Activated T-helper 1 cell treated with anti-CD3 and anti-CD28 coated beads, Interleukin-12 subunit alpha, Interleukin-12 subunit beta, Interleukin-2, Interleukin-4 antibody, amounts not matched to agents 30 ng/mL and 10 ng/mL and 1 ng/mL, durations not matched to agents 14 hours and 24 hours and 36 hours (primary cell): ENCODE measurements at places on chromosomes 1 and 21. TPM values are rescaled to one million over a fixed set of nuclear protein-coding genes. Genes with fewer than 3 reads are reported as not detected.

DNA sequence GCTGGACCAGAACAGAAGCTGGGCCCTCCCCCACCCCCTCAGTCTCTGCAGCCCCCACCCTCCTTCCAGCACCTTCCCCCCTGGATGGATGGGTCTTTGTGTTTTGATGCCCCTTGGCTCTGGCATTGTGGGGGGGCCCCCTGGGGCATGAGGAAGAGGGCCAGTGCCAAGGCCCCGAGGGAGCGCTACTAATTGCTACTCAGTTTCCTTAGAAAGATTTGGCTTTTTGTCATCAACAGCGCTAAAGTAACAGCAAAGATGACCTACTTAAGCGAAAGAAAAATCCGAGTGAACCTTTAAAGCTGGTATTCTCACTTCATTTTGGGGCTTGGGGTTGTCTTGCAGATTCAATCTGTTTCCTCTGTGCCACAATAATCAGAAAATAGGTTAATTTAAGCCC, 63.5 kb downstream of the SKI start:
- DNase-seq: no peak

- DNase-seq: no peak
Observed at GRCh38 chr1:66492424-66492823, 41.5 kb upstream of the SGIP1 start.

- no peak for DNase-seq
Observed at GRCh38 chr21:42747746-42748351, 94.4 kb downstream of the PDE9A start.

- DNase-seq: no peak
Observed at GRCh38 chr1:8659593-8659992, 157.8 kb downstream of the RERE start.

Gene NBPF26
- 6.2 and 7.2 TPM in 2 replicates for total RNA-seq

Gene CELSR2
- total RNA-seq: 4.1 and 4.9 TPM in 2 replicates

GRCh38 chr1:67646145-67647035, 38.6 kb upstream of the GADD45A start:
- no peak for DNase-seq

GRCh38 chr1:33640114-33640660, 167.7 kb downstream of the ZSCAN20 start:
- DNase-seq: no peak

Gene INTS3
- total RNA-seq: 57.0 and 57.3 TPM in 2 replicates

Gene PDIK1L
- total RNA-seq: 15.5 and 18.9 TPM in 2 replicates

Gene OR2L3
- not detected in 2 replicates for total RNA-seq

Gene NTNG1
- not detected in 2 replicates for total RNA-seq

Gene HSPA6
- 0.59 and 0.99 TPM in 2 replicates for total RNA-seq

GRCh38 chr1:53725238-53725689, 13.7 kb downstream of the GLIS1 start:
- DNase-seq: no peak

GRCh38 chr1:12778907-12779306, 5.4 kb downstream of the PRAMEF12 start:
- DNase-seq: no peak

Gene FCAMR
- total RNA-seq: not detected in 2 replicates

Gene GSTM3
- total RNA-seq: 10.1 and 11.0 TPM in 2 replicates

DNA sequence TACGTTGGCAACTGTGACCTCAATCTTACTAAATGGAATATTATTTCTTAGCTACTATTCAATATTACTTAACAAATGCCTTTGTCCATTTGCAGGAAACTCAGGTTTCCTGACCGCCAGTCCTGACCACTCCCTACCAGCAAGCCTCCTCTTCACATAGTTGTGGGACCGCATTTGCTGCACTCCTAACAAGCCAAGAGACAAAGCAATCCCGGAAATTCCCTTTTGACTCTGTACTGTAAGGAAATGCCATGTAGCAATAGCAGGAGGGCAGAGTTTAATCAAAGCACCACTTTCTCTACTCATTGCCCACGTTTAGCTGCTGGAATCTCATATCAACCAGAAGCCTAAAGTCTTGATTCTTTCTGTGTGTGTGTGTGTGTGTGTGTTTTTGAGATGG, 28.1 kb upstream of the ACBD6 start:
- DNase-seq: no peak

DNA sequence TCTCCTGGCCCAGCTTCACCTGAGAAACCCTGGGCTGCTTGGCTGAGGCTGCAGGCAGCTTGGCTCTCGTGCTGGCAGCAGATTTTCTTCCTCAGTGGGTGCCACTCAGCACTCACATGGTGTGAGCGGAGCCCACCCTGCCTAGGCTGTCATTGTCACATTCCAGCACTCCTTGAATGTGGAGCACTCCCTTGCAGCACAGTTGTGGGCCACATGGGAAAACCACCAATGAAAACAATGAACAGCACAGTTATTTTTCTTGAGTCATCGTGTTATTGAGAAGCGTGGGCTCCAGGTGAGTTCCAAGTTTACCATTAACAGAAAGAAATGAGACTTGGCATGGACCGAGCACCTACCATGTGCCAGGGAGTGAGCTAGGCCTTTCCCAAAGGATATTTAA, 27.2 kb upstream of the TRIM67 start:
- no peak for DNase-seq

Gene TMPRSS2
- total RNA-seq: not detected in 2 replicates

DNA sequence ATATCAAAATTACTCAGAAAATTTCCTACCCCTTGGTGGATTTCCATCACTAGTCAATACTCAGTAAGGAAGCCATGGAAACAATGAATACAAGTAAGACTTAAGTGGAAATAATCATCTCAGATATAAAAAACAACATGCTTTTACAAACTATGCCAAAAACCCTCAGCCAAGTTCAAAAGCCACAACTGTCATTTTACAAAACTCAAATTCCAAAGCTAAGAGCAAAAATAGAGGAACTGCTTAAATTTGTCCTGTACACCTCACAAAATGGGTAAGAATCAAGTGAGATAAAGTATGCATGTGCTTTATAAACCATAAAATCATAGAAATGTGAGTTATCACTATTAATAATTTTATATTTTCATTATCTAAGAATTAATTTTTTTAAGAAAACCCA, 9.6 kb downstream of the TMCO1 start:
- DNase-seq: no peak

- no peak for DNase-seq
Observed at GRCh38 chr21:34938089-34938764, 110.9 kb downstream of the RUNX1 start.

GRCh38 chr1:30284728-30285475, 438.5 kb downstream of the MATN1 start:
- no peak for DNase-seq

GRCh38 chr1:187129132-187129531, 300.4 kb downstream of the PLA2G4A start:
- no peak for DNase-seq

Gene DNAJB4
- 10.2 and 10.3 TPM in 2 replicates for total RNA-seq

DNA sequence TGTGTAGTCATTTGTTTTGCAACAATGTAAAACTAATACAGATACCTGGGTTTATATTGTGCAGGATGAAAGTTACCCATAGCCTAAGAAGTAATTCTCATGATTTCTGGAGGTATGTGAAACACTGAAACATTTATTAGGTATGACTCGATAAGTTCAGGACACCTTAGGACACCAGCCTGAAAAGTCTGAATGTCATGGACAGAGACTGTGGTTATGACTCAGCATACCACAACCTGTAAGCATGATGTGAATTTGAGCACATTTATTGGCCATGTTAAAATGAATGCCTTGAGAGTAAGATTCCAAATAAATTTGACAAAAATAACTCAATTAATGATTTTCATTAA, 1471.7 kb upstream of the B3GALT2 start:
- DNase-seq: no peak

Gene PLEKHO1
- total RNA-seq: 27.1 and 35.4 TPM in 2 replicates

GRCh38 chr1:162062542-162063015, 6.9 kb upstream of the NOS1AP start:
- no peak for DNase-seq

- DNase-seq: no peak
Observed at GRCh38 chr1:46204406-46204742, 1.2 kb downstream of the LURAP1 start.

DNA sequence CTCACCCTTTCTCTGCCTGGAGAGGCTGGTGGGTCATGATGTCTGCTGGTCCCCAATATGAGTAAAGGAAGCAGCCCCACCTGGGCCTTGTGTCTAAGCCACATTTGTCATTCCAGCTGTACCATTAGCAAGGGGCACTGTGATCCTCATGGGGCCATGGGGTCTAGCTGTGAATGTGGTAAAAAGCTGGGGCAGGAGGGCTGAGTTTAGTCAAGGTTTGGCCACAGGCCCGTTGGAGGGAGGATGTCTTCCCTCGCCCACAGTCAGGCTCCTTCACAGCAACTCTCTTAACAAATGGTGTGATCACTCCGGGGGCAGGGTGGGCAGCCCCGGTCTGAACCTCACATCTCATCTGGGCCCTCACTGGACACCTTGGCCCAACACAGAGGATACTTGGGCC, 115.4 kb downstream of the DMRTB1 start:
- no peak for DNase-seq

- DNase-seq: no peak
Observed at GRCh38 chr1:64675718-64676345, 69.0 kb upstream of the RAVER2 start.

- no peak for DNase-seq
Observed at GRCh38 chr1:205446828-205447227, 9.0 kb downstream of the BLACAT1 start.

DNA sequence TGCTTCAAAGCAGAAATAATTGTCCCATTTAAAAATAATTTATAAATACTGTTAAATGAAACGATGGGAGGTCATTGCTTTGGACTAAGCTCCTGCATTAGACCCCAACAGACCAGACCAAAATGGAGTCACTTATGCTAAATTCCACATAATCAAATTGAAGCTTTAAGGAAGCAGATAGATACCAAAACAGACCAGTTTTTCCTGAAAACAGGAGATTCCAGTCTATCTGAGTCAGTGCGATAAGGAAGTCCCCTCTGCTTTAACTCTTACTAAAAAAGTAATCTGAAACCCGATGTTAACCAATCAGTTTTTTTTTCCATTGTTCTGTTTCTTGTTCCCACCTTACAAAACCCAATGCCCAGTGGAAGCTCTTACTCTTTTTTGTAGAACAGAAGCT, 16.2 kb upstream of the DNASE2B start:
- DNase-seq: no peak

- no peak for DNase-seq
Observed at GRCh38 chr1:202462342-202463076, 114.0 kb downstream of the PPP1R12B start.

Gene TLR5
- total RNA-seq: not detected in 2 replicates

DNA sequence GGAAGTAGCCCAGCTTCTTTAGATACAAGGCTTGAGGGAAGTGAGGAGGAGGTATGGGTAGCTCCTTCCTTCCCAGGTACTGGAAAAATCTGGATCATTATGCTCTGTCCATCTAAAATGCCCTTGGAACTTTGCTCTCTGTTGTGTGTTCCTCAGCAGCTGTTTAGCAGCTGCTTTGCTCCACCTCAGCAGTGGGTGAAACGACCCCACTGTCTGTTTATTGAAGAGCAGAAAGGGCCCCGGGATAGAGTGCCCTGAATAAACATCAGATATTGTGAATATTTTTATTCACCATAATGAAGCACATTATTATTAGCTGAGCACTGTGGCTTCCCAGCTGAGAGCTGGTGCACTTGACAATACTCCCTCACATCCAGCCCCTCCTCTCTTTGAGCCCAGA, 237.9 kb downstream of the PBX1 start:
- DNase-seq: no peak

Gene APOBEC4
- not detected in 2 replicates for total RNA-seq

- no peak for DNase-seq
Observed at GRCh38 chr1:192807211-192808162, 1.4 kb upstream of the RGS2 start.

DNA sequence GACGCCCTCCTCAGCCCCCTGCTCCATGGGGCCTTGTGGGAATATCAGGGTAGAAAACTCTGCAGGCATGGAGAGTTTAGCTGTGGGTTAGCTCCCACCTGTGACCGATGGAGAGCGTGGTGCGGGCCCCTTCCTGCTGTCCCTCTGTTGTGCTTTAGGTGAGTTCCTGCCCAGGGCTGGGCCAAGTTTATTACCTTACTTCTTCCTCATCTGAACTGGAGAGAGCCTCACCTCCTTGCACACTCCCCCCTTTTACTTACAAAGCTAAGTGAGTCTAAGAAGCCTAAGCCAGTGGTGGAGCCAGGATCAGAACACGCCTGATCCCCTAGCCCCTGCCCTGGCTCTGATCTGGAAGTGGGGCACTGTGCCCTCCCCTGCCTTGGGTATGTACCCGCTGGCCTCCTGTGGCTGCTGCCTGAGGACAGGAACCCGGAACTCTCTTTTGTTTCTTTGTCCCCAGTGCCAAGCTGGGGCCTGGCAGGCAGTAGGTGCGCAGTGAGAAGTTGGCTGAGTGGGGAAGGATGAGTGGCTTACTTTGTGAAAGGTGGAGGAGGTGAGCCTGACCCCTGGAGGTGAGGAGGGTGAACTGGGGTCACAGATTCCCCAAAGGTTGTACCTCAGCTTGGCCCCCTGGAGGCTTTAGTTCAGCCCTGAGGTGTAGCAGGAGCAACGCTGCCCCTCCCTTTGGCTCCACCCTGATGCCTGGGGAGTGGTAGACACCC, 32.9 kb downstream of the ARHGEF10L start:
- no peak for DNase-seq

GRCh38 chr1:3929126-3929525, 29.1 kb upstream of the C1orf174 start:
- DNase-seq: no peak

DNA sequence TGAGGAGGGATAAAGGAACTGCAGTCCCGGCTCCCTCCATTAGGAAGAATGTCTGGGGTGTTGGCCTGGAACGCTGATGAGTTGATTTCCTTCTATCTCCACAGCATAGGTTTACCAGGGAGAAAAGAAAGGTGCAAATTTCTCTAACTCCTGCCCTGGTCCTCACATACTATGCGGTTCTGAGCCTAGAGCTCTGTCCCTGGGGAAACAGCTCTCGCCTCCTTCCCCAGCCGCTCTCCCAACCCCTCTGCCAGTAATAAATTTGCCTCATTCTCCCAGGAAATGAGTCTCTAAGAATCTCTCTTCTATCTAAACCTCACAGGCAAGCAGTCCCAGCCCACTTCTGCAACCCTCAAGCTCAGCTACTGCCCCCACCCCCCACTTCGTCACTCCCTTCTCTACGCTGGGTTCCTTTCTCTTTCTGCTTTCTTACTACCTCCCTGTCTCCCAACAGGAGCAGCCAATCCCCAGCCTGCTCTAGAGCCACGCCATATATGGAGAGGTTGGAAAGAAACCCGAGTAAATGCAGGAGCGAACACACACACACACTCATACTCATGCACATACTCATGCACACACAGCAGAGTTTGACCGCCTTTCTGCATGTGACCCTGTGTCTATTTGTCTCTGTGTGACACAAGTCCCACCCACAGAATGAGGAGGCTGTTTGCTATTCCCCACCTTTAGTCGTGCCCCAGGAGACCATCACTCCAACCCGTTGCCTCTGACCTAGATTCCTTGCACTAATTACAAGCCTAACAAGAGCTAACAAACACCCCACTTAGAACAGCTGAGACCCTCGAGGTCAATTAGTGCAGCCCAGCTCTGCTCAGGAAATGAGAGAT, 13.4 kb downstream of the PLEKHO1 start:
- no peak for DNase-seq

DNA sequence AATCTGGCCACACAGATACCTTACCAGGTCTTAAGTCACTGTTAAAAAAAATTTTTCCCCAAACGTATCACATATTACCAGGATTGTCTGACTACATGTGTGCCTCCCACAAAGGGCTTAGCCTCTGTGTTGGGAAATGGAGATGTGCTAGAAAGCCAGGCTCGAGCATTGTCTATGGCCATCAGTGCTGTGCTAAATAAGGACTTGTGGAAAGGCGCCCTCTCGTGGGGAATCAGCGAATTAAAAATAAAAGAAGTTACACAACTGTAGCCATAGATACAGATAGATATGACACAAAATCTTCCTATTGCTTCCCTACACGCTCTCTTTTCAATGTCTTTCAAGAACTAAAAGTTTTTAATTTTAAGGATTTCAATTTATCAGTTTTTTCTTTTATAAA, 47.5 kb upstream of the CRNN start:
- DNase-seq: peak; percentile 37
